Trophoblast cell (in vitro differentiated cells and primary cell): ENCODE measurements at places on chromosomes 2 and 18.
A peak's percentile ranks its signal among the peaks of the same experiment; 100 is the strongest.

GRCh38 chr2:175293776-175294175 lies 112.3 kb upstream of the ATP5MC3 start:
- no peak for DNase-seq

GRCh38 chr2:86201671-86202335 lies 2.5 kb downstream of the MRPL35 start:
- no peak for DNase-seq

- no peak for DNase-seq
These were observed 99.0 kb upstream of the LTBP1 start for GRCh38 chr2:32847734-32848133.

DNA sequence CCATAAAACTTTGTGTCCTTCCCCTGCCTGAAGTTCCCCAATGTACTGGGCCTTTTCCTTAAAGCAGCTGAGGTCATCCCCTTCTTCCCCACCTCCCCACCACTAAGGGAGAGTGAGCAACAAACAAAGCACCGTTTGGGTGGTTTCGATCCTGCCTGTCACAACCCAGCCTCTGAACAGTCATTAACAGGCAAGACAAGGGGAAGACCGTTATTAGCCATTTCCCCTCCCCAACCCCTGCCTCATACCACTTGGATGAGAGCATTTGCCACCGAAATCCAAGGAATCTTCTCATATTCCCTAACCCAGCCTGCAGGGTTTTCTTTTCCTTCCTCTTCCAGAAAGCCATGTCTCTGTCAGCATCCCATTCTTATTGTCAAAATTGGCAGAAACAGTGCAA lies 65.6 kb downstream of the STRADB start:
- DNase-seq = peak; percentile 40

GRCh38 chr18:46278481-46279465 lies 174.6 kb downstream of the HAUS1 start:
- peak; percentile 63 for DNase-seq

DNA sequence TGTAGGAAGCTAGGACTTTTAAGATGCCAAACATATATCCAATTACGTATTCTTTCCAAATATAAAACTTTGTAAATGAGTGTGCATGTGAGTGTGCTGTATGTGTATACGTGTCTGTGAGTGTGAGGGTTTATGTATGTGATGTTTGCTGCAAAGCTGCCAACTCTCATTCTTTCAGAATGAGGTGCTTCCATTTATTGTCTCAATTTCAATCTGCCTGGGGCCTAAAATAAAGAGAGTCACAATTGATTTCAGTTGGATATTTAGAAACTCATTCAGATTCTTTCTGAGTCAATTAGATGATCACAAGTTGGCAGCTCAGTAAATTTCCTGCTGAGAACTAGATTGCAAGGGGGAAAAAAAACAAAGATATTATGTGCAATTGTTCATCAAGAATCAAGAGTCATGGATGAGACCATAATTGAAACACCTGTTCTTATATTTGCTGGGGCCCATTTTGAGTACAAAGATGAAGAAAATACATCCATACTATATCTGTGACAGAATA lies 621.2 kb upstream of the ACVR2A start:
- no peak for DNase-seq

DNA sequence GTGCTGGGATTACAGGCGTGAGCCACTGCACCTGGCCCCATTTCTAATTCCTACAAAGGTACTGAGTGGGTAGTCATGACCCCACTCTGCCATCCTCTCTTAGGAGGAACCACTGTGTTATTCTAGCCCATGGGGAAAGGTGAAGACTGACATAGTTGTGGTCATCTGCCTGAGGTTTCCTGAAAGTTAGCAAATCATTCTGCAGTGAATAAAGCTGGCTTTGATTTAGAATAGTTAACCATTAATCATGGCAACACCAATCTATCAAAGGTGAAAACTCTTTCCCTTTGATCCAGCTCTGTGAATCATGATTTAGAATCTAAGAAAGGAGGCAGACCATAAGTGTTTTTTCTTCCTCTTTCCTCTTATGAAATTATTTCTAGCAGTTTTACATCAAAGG lies 50.8 kb downstream of the SUMO1 start:
- DNase-seq = no peak

DNA sequence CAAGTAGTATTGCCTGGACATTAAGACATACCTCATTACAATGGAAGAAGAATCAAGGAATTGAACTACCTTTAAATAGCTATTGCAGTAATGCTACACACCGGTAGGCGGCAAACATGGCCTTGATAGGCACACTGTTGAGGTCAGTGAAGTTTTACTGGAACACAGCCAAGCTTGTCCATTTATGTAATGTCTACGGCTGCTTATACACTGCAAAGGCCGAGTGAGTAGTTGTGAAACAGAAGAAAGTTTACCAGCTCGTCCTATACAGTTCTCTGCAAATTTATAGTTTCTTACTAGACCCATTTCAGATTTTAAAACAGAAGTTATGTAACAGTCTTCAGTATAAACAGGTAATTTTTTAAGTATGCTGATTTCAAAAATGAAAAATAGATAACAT lies 38.8 kb downstream of the PPP4R1 start:
- peak; percentile 90 for DNase-seq

DNA sequence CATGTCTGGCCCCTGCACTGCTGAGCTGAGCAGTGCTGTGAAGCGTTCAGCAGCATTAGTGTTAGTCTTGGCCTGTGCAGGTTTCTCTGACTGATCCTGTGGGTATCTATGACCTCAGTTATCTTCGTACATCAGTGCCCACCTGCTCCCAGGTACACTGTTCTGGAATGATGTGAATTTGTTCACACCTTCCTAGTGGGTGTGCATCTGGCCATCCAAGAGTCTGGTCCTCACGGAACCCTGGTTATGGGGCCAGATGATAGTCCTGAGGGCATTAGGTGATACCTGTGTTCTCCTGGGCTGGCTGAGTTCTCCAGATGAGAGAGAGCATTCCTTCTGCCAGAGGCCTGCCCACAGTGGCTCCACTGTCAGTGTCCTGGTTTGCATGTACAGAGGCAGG lies 57.2 kb downstream of the INPP4A start:
- peak; percentile 97 for DNase-seq

DNA sequence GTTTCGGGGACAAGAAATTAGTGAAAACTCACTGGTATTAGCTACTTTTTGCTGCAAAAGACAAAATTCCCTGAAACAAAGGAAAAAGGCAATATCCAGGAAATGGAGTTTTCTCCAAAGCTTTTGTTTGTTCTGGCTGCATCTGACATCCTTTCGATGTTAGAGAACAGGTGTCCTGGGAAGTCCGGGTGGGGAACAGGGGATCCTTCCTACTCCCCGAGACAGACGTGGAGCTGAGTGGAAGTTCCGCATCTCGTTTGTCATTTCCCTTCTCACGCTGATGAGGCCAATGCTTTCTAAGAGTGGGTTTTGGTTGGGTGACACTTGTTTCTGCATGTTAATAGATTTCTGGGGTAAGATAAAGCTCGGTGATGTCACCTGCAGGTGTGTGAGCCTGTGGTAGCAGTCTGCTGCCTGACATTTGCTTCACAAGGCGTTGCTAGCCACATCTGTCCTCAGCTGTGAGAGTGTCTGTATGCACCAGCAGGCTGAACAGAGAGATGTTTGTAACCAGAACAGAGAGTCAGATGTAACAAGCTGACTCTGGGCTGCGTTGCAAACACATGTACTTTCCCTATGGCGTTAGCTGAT lies 125.9 kb downstream of the ACOXL start:
- no peak for DNase-seq

DNA sequence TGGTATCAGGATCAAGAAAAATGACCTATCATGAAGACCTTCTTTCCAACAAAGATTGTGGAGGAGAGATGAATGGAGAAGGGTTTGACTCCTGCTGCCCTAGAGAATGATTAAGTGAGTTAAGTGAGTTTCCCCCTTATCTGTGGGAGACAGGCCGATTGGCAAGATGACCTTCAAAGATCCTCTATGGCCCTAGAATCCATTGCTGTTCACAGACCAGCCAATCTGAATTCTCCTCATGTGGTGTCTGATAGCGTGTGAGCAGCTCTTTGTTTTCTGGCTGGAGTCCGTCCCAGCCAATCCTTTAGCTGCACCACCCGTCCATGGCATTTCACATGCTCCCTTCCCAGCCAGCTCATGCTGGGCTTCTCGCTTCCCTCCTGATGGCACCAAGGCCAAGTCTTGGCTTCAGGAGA lies 79.4 kb downstream of the MARCHF4 start:
- no peak for DNase-seq

- no peak for DNase-seq
These were observed 284.3 kb downstream of the CYP26B1 start for GRCh38 chr2:71863396-71863795.

GRCh38 chr18:56019908-56020307 lies 431.9 kb upstream of the TCF4 start:
- no peak for DNase-seq

- DNase-seq = peak; percentile 94
These were observed 152.9 kb upstream of the EPAS1 start for GRCh38 chr2:46144133-46144800.

DNA sequence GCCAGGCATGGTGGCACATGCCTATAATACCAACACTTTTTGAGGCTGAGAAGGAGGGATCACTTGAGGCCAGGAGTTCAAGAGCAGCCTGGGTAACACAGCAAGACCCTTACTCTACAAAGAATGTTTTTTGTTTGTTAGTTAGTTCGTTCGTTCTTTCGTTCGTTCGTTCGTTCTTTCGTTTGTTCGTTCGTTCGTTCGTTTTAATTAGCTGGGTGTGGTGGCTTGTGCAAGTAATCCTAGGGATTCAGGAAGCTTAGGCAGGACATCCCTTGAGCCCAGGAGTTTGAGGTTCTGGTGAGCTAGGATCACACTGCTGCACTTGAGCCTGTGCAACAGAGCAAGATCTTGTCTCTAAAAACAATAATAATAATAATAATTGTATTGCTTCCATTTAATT lies 98.7 kb downstream of the MARCO start:
- DNase-seq = no peak

GRCh38 chr2:168346725-168347477 lies 99.5 kb upstream of the STK39 start:
- DNase-seq = peak; percentile 39

DNA sequence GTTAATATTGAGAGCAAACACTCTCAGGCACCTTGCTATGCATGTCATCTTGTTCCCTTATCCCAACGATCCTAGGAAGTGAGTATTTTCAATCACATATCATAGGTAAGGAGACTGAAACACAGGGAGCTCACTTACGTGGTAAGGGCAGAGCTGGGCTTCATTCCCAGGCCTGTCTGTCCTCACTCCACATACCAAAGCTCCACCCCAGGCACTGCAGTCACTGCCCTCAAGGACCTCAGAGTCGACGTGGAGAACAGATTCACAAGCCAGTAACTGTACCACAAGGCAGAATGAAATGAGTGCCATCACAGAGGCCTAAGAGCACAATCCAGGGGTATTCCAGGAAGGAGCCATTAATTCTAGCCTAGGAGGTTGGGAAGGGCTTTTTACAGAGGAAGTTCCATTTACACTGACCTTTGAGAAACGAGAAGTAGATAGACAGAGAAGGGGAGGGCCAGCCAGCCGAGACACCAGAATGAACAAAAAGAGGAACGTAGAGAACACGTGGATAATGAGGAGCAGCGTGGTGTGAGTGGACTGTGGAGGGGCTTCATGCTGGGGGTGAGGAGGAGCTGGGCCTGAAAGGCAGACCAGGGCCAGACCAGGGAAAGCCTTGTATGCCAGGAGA lies 48.6 kb downstream of the KIAA2012 start:
- no peak for DNase-seq

- no peak for DNase-seq
These were observed 54.5 kb downstream of the USP37 start for GRCh38 chr2:218513676-218514075.

GRCh38 chr2:239385096-239386000 lies 15.5 kb downstream of the HDAC4 start:
- DNase-seq = no peak

DNA sequence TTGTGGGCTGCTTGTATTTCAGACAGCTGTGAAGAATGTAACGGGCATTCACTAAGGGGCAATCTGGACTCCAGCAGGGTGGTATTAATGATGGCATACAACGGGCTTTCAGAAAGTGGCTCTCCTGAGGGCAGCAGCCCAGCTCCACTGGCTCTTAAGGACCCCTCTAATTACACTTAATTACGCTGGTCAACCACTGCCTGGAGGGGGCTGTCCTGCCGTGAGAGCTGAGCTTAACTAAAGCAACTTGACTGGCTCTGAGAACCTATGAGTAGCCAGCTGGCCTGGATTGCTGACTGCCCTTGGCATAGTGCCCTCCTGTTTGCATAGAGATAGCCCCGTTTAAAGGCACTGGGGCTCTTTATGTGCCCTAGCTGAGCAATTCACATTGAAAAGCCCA lies 3.8 kb downstream of the LIPG start:
- no peak for DNase-seq

DNA sequence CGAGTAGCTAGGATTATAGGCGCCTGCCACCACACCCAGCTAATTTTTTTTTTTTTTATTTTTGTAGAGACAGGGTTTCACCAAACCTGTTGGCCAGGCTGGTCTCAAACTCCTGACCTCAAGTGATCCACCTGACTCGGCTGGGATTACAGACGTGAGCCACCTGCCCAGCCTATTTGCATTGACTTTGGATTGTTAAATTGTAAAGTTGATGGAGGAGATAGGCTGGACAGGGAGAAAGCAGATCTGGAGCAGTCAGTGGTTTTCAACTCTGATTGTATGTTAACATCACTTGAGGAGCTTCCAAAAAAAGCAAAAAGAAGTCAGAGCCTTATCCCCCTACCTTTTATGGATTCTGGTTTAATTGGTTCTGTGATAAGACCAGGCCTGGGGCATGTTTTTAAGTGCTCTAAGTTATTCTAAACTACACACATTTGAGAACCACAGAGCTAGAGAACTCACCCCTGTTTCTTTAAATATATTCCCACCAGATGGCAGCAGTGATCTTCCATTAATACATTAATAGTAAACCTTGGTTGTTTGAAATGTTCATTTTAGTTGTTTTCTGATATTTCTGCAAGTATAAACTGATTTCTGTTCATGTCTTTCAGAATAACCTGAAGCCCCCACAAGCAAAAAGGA lies 7.5 kb downstream of the C2orf49 start:
- DNase-seq = no peak
